ENCODE measurements at places on chromosomes 6 and 20.

GRCh38 chr20:19354950-19355349 lies 142.5 kb downstream of the SLC24A3 start:
- no peak overlapping the region for H3K4me3 ChIP-seq
- H3K27ac ChIP-seq, result no peak overlapping the region
- H3K36me3 ChIP-seq, result no peaks in the 10 kb centered on the region
- H3K27me3 ChIP-seq, result no peaks in the 10 kb centered on the region
- DNase-seq, result no peak

GRCh38 chr6:157253017-157253416 lies 70.3 kb downstream of the TMEM242 start:
- no peaks in the 10 kb centered on the region for H3K4me1 ChIP-seq
- DNase-seq, result no peak
- no peak overlapping the region for H3K4me3 ChIP-seq
- no peak overlapping the region for H3K27ac ChIP-seq
- no peaks in the 10 kb centered on the region for H3K36me3 ChIP-seq

GRCh38 chr6:56047931-56048540 lies 172.6 kb upstream of the BMP5 start:
- no peak overlapping the region for H3K27ac ChIP-seq
- H3K27me3 ChIP-seq, result no peaks in the 10 kb centered on the region
- no peak for DNase-seq
- peaks cover 9% of the 10 kb centered on the region for H3K4me1 ChIP-seq

DNA sequence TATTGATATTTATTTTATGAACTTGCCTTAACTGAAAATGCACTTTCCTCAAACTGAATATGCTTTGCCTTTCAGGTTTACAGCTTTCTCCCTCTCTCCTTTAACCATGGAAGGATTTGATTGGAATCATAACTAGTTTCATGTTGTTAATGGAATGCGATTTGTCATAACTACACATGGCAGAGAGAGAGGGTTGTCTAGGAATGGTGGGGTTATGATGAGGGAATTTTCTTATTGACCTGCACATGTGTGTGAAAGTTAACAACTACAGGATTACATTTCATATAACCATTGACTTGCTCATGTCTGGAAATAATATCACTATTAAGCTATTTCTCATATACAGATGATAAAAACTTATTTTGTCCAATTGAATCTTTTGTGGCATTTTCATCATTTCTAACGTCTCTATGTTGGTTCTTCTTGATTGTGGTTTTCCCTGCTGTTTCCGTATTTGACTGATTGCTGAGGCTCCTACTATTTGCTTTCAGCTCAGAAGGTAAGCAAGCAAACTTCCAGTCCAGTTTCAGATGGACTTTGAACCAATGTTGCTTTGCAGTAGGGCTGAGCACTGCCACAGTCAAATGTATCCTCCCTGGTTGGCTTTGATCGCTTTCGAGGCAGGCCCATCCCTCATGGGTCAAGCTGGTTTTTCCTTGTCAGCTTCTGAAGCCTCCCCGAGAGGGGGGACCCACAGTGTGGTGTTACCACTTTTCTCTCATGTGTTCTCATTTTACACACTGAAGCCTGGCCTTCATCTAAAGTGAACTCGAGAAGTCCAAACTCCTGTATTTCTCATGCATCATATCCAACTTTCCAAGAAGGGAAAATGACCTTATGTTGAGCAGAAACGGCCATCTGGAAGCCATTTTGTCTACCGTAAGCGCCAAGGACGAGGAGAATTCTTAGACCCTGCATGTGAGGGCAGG lies 7.6 kb upstream of the CCN2 start:
- no peak for DNase-seq
- no peaks in the 10 kb centered on the region for H3K36me3 ChIP-seq
- no peak overlapping the region for H3K27ac ChIP-seq

GRCh38 chr6:161029195-161029809 lies 37.7 kb downstream of the MAP3K4 start:
- no peaks in the 10 kb centered on the region for H3K27me3 ChIP-seq
- H3K27ac ChIP-seq, result no peak overlapping the region
- peak overlapping the region; percentile 11 for H3K4me3 ChIP-seq

DNA sequence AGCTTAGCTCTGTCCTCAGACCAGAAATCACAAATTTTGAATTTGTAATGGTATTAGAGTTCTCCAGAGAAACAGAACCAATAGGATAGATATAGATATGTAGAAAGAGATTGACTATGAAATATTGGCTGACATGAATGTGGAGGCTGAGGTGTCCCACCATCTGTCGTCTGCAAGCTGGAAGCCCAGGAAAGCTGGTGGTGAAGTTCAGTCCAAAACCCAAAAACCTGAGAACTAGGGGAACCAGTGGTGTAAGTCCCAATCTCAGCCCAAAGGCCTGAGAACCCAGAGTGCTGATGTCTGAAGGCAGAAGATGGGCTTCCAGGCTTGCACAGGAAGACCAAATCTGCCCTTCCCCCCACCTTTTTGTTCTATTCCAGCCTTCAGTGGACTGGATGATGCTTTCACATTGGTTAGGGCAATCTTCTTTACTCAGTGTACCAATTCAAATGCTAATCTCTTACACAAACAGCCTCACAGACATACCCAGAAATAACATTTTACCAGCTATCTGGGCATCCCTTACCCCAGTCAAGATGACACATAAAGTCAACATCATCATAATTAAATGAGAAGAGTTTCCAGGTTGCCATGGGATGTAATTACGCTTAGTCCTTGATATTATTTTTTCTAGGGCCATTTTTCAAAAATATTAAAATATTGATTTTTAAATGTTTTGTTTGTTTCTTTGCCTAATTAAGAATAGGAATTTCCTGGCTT lies 570.8 kb downstream of the UTRN start:
- no peaks in the 10 kb centered on the region for H3K27me3 ChIP-seq
- no peaks in the 10 kb centered on the region for H3K4me1 ChIP-seq
- H3K4me3 ChIP-seq, result no peak overlapping the region
- no peaks in the 10 kb centered on the region for H3K36me3 ChIP-seq

DNA sequence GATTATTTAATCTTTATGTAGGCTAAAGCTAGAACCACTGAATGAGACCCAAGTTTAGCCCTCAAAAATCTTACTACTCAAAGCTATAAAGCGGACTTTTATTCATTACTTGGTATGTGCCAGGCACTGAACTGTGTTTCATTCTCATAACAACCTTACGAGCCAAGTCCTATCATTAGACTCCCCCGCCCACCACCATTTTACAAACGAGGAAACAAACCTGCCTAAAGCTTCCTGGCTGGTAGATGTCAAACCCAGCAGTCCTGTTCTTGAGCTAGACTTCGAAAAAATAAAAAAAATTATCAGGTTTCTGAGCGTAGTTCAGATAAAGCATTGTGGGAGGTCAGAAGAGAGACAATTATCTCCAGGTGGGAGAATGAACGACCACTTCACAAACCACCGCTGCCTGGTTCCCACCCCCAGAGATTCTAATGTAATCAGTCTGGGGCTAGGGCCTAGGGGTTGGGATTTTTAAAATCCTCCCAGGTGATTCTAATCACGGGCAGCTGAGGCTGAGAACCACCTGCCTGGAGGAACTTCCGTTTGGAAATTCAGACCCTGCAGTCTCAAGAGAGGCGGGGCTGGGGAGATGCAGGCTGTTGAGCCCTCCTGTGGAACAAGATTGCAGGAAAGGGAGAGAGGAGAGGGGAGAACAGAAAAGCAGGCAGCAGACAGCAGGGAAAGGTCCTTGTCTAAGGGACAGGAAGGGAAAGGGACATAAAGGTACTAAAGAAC lies 8.6 kb downstream of the ADTRP start:
- H3K27ac ChIP-seq, result peak overlapping the region; percentile 84
- H3K4me3 ChIP-seq, result peak overlapping the region; percentile 51
- no peak for DNase-seq
- peaks cover 29% of the 10 kb centered on the region for H3K4me1 ChIP-seq
- H3K27me3 ChIP-seq, result no peaks in the 10 kb centered on the region

DNA sequence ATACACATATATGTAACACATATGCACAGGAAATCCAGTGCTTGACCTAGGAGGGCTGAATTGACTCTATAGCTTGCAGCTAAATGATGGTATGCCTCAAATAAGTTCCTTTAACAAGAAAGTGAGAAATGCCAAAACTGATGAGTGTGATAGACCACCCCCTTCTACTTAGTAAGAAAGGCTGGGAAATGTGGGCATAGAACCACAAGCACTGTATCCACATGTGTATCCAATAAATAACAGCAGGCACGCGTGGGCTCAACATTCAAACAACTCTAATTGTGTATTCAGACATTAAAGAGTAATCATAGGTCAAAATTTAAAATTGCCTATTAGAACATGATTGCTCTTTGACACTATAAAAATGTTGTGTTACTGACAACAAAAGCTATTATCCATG lies 54.1 kb downstream of the FAM83B start:
- no peaks in the 10 kb centered on the region for H3K36me3 ChIP-seq
- no peak overlapping the region for H3K27ac ChIP-seq
- no peak for DNase-seq
- no peaks in the 10 kb centered on the region for H3K4me1 ChIP-seq

GRCh38 chr20:41173791-41174341 lies 36.5 kb downstream of the PLCG1 start:
- H3K27ac ChIP-seq, result peak overlapping the region; percentile 84
- H3K27me3 ChIP-seq, result no peaks in the 10 kb centered on the region
- DNase-seq, result no peak
- H3K4me3 ChIP-seq, result no peak overlapping the region

DNA sequence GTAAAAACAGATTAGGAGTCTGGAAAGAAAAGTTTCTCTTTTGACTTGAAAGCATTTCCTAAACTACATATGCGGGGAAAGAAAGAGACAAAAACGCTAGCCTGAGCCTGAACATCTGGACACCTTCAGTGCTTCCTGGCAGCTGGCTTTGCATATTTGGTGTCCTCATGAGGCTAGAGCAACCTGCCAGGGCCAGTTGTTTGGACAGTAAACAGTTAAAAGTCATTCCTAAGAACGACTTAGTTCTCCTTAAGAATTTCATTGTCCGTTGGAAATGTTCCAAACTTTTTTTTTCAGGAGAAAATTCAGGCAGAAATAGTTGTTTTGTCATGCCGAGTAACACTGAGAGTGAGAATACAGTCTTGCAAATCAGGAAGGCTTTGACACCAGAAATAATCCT lies 199.8 kb downstream of the SMOC2 start:
- peaks cover 19% of the 10 kb centered on the region for H3K4me1 ChIP-seq
- H3K27ac ChIP-seq, result no peak overlapping the region
- no peak overlapping the region for H3K4me3 ChIP-seq
- no peak for DNase-seq

- H3K4me1 ChIP-seq, result no peaks in the 10 kb centered on the region
- H3K27ac ChIP-seq, result no peak overlapping the region
- peaks cover 2% of the 10 kb centered on the region for H3K36me3 ChIP-seq
- H3K4me3 ChIP-seq, result no peak overlapping the region
- no peak for DNase-seq
Measured at GRCh38 chr20:20463933-20464374, 96.0 kb downstream of the INSM1 start.

DNA sequence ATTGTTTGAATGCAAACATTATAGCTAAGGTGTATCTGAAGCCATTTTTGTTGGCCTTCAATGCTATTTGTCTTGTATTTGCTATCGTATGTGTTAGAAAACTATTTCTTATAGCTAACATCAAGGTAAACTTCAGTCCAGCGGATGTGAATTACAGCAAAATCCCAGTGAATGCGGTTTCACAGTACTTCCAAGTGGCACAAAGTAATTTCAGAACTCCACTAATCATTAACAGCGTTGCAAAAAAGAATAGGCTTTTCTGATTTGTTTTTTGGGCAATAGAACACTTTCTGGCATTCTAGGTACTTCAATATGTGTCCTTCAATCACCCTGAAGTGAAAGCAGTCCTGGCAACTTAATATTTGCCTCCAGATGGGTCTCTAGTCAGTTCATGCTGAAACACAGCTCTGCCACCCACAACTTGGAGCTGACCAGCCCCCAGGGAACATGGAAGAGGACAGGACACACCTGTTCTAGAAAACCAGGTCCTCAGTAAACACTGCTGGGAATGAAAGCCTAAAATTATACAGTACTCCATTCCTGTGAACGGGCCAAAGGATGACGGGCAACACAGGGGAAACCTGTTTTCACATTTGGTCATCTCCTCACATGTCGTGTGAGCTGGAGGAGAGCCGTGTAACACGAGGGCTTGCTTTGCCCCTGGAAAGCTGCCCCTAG lies 9.7 kb upstream of the MRPS10 start:
- DNase-seq, result no peak
- no peaks in the 10 kb centered on the region for H3K27me3 ChIP-seq
- peaks cover 4% of the 10 kb centered on the region for H3K36me3 ChIP-seq
- H3K4me1 ChIP-seq, result no peaks in the 10 kb centered on the region
- no peak overlapping the region for H3K4me3 ChIP-seq
- no peak overlapping the region for H3K27ac ChIP-seq

DNA sequence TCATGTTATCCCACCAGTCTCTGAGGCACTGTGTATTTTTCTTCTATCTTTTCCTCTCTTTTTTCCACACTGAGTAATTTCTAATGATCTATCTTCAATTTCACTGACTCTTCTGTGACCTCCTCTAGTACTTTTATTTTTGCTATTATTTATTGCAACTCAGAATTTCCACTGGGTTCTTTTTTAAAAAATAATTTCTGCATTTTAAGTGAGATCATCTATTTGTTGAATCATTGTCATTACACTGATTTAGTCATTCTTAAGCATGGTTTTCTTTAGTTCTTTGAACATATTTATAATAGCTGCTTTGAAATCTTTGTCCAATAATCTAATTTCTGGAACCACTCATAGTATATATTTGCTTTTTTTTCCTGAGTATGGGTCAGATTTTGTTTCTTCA lies 96.7 kb upstream of the SLC22A16 start:
- no peak for DNase-seq
- no peaks in the 10 kb centered on the region for H3K4me1 ChIP-seq
- no peak overlapping the region for H3K4me3 ChIP-seq
- no peak overlapping the region for H3K27ac ChIP-seq
- H3K36me3 ChIP-seq, result no peaks in the 10 kb centered on the region

DNA sequence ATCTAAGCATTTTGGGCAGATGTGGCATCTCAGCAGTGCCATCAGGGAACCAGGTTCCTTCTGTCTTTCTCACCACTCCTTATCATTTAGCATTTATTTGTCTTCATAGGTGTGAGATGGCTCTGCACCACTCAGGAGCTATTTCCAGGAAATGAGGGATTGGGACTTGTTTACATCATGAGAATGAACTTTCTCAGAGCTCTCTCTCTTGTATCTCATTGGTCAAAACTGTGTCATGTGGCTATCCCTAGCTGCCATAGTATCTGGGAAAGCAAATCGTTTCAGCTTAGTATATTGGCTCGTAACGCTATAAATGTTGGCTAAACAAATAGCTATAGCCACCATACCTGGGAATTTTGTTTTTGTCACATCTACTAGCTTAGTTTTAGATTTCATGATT lies 23.8 kb downstream of the PLCB4 start:
- no peaks in the 10 kb centered on the region for H3K27me3 ChIP-seq
- H3K4me1 ChIP-seq, result peaks cover 18% of the 10 kb centered on the region
- DNase-seq, result no peak

Data from thoracic aorta (tissue), 2 donors.